ENCODE measurements at places on chromosomes 4 and X.
A peak's percentile ranks its signal among the peaks of the same experiment; 100 is the strongest.

DNA sequence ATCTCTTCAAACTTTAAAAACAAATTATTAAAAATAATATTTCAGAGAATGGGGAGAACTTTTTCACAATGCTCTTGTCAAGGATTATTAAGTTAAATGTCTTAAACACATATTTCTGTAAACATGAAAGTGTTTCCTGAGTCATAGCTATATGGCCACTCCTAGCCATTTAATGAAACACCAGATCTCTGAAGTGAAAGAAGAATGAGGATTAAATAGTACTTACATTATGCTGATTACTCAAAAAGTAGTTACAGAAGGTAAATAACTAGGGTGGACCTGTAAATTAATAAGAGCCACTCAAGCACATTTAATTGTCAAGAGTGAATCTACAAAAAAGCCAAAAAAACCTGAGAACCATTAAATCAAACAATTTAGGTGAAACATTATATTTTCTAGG lies 57.6 kb upstream of the GALNT7 start:
- no peak for DNase-seq

GRCh38 chr4:15233264-15233597 lies 194.6 kb upstream of the C1QTNF7 start:
- no peak for DNase-seq

DNA sequence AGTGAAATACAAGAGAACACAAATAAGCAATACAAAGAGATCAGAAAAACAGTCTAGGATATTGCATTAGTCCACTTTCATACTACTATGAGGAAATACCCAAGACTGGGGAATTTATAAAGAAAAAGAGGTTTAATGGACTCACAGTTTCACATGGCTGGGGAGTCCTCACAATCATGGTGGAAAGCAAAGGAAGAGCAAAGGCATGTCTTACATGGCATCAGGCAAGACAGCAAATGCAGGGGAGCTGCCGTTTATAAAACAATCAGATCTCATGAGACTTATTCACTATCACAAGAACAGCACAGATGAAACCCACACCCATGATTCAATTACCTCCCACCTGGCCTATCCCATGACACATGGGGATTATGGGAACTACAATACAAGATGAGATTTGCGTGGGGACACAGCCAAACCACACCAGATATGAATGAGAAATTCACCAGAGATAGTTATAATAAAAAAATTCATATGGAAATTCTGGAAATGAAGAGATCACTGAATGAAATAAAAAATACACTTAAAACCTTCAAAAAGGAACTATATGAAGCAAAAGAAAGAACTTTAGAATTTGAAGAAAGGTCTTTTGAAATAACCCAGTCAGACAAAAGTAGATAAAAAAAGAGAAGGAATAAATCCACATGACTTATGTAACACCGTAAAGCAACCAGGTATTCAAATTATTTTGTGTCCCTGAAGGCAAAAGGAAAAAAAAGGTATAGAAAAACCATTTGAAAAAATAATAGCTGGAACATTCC lies 16.2 kb upstream of the NAA11 start:
- no peak for DNase-seq

- no peak for DNase-seq
These were observed 1.0 kb downstream of the SH3KBP1 start for GRCh38 chrX:19886375-19886774.

- DNase-seq, result peak; percentile 52
These were observed 290.6 kb upstream of the TAPT1 start for GRCh38 chr4:16516796-16517439.

DNA sequence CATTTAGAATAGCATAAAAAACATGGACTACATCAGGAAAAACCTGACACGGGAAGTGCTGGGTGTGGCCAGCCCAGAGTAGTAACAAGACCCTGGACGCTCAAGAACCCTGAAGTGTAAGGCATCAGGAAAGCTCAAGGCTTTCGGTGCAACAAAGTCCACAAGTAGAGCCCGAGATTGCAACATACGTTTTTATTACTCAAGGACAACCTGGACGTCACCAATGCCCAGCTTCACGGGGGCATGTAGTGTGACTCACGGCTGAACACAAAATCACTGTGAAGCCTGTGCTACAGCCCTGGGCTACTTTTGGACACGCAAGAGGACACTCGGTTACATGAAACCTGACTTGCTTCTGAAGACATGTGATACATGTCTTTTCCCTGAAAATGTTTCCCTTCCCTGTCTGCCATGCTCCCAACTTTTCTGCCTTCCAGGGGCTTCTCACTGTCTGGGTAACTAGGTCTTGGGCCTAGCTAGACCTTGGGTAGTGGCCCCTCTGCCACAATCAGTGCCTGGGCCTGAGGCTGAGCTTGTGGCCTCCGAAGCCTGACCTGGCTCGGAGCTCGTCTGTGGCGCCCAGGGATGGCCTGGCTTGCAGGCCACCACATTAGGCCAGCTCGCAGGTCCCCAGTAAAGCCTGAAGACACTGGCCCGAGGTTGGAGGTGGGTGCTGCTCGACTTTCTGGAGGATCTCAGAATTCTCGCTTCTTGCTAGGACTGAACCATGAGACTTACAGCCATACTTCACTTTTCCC lies 9.2 kb downstream of the IRAK1 start:
- no peak for DNase-seq

- DNase-seq, result no peak
These were observed 967.2 kb downstream of the TRAM1L1 start for GRCh38 chr4:116118221-116118620.

GRCh38 chr4:101366331-101366730 lies 19.0 kb upstream of the PPP3CA start:
- DNase-seq, result no peak

DNA sequence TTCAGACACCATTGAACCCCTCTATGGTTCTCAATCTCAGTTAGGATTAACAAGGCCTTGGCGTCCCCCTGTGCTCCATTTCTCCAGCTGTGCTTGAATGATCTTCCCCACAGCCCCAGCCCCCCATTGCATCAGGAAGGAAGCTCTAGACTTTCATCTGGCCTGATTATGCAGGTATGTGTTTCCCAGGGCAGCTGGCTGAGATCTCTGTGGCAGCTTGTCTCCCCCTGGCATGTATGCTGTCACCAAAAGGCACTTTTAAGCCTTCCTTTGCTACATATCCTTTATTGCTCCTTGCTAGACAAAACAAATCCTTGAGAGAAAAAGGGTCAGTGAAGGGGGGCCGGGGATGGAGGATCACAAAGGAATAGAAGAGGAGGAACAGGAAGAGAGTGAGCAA lies 1056.0 kb upstream of the SLIT2 start:
- DNase-seq, result no peak

Measured in muscle of arm (tissue), 14 donors.